ENCODE measurements at places on chromosomes 12 and 14. TPM values are rescaled to one million over a fixed set of nuclear protein-coding genes. Genes with fewer than 3 reads are reported as not detected.

- no peak for DNase-seq
Observed at GRCh38 chr12:57735198-57735855, 3.2 kb downstream of the AGAP2 start.

GRCh38 chr12:108268397-108268796 is 70.7 kb downstream of the CMKLR1 start:
- no peak for DNase-seq

Gene TEX52
- not detected for total RNA-seq

- no peak for DNase-seq
Observed at GRCh38 chr12:5220835-5221234, 177.2 kb downstream of the KCNA5 start.

DNA sequence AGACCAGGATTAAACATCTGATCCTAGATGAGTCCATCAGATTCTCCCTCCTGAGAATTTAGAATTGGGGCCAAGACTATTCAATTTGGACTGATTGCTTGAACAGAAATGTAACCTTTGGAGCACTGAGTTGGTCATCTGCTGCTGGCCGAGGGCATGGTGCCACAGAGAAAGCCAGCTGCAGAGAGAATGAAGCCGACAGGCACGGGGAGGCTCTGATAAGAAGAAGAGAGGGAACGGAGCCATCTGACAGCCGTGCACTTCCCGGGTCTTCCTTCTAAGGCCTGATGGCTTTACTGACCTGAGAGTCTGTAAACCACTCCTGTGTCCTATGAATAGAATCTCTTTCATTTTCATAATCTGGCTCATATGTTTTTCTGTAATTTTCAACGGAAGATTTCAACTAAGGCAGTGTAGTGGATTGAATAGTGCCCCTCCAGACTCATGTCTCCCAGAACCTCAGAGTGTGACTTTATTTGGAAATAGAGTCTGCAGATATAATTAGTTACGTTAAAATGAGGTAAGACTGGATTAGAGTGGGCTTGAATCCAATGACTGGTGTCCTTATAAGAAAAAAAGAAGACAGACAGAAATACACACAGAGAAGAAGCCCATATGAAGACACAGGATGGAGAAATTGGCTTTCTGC is 39.1 kb upstream of the FRS2 start:
- no peak for DNase-seq

- no peak for DNase-seq
Observed at GRCh38 chr14:38528582-38528981, 272.7 kb upstream of the CLEC14A start.

DNA sequence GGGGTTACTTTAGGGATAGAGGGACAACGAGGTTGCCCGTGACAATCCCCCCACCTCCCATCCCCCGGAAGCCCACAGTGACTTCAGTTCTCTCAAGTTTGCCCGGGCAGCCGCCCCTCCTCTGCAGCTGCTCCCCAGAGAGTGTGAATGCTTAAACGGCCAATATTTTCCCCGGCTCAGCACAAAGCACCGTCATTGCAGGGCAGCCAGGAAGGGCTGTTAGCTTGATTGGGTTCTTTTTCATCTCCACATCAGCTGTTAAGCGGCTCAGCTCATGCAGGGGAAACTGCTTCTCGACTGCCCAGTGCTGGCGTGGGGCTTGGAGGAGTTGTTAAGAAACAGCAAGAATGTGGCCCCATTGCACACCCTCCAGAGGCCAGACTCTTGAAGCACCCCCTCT is 120.5 kb upstream of the NCOR2 start:
- no peak for DNase-seq

DNA sequence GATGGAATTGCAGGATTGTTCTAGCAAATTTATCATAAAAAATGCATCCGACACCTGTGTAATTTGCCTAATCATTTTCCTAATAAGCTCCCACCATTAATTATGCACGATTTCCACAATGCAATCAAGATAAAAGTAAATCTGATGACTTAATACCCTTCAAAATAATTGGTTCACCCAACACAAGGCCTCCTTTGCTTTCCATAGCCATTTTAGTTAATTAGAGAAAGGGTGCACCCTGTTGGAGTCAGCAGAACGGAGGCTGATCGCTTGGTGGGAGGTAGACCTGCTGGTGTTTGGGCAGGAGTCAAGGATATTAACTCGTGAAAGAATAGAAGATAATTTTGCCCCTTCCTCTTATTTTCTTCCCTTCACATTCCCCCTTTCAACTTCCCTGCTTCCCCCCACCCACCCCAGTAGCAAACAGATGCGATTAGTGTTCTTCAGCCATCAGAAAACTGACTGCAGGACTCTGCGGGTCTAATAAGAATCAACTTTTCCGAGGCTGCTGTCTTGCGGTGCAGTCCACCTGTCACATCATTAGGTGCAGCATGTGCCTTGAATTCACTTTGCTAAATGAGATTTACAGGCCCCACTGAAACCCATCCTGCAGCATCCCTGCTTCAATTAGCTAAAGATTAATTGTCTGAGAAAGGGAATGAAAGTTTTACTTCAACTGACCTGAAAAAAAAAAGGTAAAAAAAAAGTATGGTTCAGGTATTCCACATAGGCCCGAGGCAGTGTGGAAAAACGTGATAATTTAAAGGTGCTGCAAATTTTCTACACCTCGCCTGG is 553.7 kb upstream of the LMO3 start:
- no peak for DNase-seq

DNA sequence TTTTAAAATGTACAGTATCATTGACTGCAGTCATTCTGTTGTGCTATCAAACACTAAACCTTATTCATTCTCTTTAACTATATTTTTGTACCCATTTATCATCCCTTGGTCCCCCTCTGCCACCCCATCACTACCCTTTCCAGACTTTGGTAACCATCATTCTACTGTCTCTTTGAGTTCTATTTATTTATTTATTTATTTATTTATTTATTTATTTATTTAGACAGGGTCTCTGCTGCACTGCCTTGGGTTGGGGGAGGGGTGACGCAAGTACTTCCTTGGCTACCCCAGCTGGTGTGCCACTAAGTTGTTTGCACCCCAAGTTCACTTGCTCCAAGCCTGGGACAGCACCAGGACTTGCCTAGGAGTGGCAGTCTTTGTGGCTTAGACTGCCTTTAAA is 427.8 kb upstream of the NOVA1 start:
- no peak for DNase-seq

- DNase-seq, result no peak
Observed at GRCh38 chr12:68293347-68293746, 38.8 kb downstream of the MDM1 start.

DNA sequence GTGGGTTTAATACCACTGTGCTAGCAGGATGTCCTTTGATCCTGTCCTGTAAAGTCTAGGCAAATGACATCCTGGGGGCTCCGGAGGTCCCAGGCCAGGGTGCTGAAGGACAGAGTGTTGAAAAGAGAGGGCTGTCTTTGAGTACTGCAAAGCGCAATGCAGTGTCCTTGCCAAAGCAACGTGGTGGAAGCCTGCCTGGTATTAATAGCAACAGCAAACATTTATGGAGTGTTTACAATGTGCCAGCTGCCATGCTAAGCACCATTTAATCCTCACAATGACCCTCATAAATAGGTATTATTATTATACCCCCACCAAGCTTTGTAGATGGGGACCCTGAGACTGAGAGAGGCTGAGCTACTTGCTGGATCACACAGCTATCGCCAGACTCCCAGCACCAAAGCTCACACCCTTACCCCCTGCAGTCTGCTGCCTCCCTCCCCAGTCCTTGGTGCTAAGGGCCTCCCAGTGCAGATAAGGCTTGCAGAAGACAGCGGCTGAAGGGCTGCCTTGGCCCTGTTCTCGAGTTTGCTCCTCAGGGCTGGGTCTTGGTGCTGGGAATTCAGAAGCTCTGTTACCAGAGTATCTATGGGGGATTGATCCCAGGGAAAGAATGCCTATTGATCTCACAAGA is 427.7 kb downstream of the FUT8 start:
- no peak for DNase-seq

Gene SERPINA9
- 3.7 TPM for total RNA-seq

DNA sequence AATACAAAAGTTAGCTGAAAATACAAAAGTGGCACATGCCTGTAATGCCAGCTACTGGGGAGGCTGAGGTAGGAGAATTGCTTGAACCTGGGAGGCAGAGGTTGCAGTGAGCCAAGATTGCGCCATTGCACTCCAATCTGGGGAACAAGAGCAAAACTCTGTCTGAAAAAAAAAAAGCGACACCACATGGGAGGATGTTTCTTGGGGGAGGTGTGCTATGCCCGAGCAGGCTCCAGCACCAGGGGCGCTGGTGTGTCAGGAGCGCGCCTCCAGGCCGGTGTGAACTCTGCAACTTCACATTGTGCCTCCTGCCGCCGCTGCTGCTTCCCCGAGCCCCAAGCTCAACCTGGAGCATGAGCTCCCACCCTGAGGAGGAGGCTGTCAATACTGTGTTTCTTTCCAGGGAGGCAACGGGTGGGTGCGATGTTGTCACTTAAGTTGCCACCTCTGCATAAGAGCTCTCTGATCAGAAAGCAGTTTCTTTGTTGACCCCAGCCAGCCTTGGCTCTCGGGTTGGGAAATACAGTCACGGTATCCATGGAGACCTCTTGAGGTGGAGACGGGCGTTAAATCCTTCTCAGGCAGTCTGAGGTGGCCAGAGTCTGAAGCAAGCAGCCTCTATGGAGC is 18.9 kb downstream of the DEGS2 start:
- DNase-seq, result no peak

Gene GPR84
- total RNA-seq, result not detected
